ENCODE measurements at places on chromosomes 1 and 21.

DNA sequence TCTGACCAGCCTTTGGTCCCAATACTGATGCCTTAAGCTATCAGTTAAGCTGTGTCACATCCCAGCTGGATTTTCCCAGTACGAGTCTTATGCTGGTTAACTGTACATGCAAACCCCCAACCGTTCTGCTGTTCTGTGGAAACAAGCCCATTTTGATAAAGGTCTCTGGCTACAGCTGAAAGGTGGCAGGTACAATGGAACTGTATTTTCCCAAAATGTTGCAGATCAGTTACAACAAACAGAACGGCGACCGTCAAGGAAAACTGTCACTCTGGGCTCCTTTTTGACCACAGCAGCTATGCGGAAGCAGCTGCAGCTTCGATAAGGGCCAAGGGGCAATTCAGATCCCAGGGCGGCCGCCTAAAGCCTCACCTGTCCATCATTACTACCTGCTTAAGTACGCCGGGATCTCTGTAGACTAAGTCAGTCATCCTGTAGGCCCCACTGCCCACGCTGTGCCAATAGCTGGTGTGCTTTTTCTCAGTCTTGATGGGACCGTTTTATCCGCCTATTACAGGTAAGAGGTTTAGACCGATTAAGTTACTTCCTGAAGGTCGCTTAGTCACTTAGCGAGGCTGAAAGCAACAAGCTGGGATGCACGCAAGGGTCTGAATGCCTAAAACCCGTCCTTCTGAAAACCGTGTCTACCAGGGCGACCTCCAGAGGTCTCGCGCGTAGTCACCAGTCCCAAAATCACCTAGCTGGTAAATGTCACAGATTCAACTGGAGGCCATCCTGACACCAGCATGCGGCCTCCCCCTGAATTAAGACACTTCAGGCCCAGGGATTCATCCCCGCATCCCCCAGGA, 11.1 kb upstream of the RAB42 start:
- peaks cover 21% of the 10 kb centered on the region for H3K36me3 ChIP-seq
- peaks cover 19% of the 10 kb centered on the region for H3K4me1 ChIP-seq
- H3K27ac ChIP-seq = peak overlapping the region; percentile 95
- peak overlapping the region; percentile 87 for H3K4me3 ChIP-seq
- no peak for DNase-seq

- H3K36me3 ChIP-seq = no peaks in the 10 kb centered on the region
- peak; percentile 16 for DNase-seq
- peaks cover 13% of the 10 kb centered on the region for H3K4me1 ChIP-seq
- no peaks in the 10 kb centered on the region for H3K27me3 ChIP-seq
Measured at GRCh38 chr1:147504801-147505311, 36.4 kb upstream of the BCL9 start.

- H3K4me1 ChIP-seq = peaks cover 7% of the 10 kb centered on the region
- no peak overlapping the region for H3K27ac ChIP-seq
- H3K4me3 ChIP-seq = no peak overlapping the region
Measured at GRCh38 chr1:15351310-15351709, 58.4 kb upstream of the EFHD2 start.

DNA sequence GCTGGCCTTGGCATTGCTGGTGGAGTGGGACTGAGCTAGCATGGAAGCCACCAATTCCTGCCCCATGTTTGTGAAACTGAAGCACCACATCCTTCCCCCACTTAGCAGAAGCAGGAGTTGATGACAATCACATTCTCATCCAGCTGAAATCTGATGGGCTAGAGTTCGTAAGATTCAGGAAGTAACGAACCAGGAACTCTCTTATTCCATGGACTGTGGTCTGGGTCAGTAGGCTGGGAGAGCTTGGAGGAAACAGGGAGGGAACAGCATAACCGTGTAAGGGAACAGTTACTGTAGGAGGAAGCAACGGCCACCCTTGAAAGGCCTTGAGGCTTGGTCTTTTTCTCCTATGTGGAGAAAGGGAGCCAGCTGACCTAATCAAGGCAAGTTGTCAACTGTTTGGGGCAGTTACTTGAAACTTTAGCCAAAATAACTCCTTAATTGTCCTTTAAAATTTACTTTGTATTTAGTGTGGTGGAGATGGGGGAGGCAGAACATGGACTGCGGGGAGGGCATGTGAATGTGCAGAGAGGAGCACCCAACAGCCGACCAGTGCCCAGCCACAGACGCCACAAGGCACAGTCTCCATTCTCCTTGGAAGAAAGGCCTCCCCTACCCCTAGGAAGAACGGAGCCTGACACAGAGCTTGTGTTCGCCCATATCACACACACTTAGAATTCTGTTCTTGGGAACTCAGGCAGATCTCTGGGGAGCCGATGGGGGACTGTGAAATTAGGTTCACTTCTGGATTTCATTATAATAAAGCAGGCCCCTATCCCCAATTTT, 2.0 kb upstream of the COQ8A start:
- peaks cover 20% of the 10 kb centered on the region for H3K36me3 ChIP-seq
- DNase-seq = no peak
- no peak overlapping the region for H3K27ac ChIP-seq

- no peaks in the 10 kb centered on the region for H3K27me3 ChIP-seq
- H3K4me3 ChIP-seq = no peak overlapping the region
- peaks cover 35% of the 10 kb centered on the region for H3K4me1 ChIP-seq
- peak overlapping the region; percentile 33 for H3K27ac ChIP-seq
Measured at GRCh38 chr1:24155011-24155782, 12.3 kb upstream of the IL22RA1 start.

DNA sequence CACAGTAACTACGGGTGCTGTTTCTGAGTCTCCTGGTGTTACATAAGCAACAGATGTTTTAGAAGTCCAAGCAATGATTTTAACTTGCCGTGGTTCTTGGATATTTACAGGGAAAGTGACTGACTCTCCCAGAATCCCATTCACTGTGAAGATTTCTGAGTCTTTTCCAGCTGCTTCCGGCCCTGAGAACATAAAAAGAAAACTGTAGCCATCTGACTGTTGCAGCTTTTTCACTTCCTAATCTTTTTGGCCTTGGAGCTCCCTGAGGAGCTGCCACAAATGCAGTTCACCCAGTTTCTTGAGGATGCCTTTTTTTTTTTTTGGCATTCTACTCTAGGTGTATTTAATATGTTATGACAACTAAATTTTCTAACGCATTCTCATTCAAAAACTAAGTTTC, 13.7 kb downstream of the CD84 start:
- no peak overlapping the region for H3K4me3 ChIP-seq
- no peak overlapping the region for H3K27ac ChIP-seq
- H3K4me1 ChIP-seq = no peaks in the 10 kb centered on the region
- peaks cover 4% of the 10 kb centered on the region for H3K36me3 ChIP-seq
- DNase-seq = no peak

All from progenitor cell of endocrine pancreas (in vitro differentiated cells).